Activated naive CD4-positive, alpha-beta T cell treated with anti-CD3 and anti-CD28 coated beads, Interleukin-2, amount 10 ng/mL, durations not matched to agents 7 days and 5 days (primary cell): ENCODE measurements at places on chromosomes 12 and 14.

DNA sequence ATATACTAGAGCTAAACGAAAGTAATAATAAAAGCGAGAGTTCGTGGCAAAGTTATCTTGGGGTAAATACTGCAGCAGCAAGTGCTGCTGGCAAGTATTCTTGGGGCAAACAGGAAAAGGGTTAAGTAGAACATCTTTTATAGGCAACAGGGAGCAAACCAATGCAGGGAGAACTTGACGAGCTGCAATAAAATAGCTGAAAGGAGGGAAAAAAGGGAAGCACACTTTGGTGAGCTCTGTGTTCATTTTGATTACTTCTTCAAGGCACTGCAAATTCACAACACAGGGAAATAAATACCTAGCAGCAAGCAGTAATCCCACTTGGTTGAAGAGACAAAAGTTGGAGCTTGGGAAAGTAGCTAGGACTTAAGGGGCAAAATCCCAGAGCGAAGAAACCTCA is 42.3 kb upstream of the TTC7B start:
- DNase-seq, result no peak

DNA sequence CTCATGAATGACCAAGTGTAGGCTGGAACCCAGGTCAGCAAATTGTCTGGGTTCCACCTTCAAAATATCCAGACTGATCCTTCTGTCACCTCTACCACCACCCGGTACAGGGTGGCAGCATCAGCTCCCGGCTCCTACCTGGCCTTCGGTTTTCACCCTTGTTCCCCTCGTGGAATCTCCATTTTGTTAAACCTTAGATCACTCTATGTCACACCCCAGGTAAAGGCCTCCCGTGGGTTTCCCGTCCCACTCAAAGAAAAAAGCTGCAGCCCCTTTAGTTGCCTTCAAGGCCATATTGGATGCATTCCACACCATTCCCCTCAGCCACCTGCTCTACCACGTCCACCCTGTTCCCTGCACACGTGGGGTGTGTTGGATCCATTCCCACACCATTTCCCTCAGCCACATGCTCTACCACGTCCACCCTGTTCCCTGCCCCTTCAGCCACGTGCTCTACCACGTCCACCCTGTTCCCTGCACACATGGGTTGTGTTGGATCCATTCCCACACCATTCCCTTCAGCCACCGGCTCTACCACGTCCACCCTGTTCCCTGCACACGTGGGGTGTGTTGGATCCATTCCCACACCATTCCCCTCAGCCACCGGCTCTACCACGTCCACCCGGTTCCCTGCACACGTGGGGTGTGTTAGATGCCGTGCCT is 23.8 kb downstream of the SLC6A13 start:
- DNase-seq, result no peak

DNA sequence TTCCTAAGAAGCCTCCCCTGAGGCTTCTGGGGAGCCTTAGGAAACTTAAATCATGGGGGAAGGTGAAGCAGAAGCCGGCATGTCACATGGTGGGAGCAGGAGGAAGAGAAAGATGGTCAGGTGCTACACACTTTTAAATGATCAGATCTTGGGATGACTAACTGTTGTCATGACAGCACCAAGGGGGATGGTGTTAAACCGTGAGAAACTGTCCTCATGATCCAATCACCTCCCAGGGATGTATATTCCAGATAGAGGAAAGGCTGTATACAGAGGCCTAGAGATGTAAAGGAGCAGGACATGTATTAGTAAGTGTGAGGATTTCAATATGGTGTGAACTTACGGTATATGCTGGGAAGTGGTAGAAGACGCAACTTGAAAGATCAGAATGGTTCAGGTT is 121.1 kb downstream of the CAND1 start:
- DNase-seq, result no peak

- peak; percentile 51 for DNase-seq
Observed at GRCh38 chr12:54394281-54394719, 9.8 kb upstream of the ZNF385A start.

DNA sequence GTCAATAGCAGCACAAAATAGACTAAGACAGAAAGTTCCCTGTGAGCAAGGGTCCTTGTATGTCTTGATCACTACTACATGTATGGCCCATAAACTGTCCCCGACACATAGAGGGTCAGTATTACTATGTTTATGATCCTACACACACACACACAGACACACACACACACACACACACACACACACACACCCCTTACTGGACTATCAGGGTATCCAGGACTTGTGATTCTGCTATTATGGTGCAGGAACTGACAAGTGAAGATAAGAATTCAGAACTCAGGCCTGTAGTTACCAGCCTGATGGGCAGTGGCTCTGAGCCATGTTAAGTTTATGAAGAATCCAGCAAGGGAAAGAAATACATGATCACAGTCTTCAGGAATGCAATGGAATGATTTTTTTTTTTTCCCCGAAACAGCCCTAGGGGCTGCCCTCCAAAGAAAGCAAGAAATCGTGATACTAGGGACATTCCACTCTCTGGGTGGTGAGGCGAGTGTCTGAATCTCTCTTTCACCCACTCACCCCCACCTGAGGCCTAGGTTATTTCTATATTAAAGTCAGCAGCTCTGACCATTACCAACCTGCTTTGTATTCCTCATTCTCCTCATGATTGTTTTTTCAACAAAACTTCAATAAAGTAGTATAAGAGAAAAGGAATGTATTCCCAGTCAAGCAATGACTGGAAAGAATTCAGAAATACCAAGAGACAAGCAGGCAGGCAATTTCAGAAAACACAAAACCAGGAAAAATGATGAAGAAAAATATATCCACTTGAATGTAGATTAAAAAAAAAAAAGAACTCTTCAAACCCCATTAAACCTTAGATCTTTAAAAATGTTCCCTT is 105.8 kb downstream of the AVPR1A start:
- no peak for DNase-seq

- DNase-seq, result no peak
Observed at GRCh38 chr12:127501916-127502315, 765.1 kb upstream of the TMEM132C start.

DNA sequence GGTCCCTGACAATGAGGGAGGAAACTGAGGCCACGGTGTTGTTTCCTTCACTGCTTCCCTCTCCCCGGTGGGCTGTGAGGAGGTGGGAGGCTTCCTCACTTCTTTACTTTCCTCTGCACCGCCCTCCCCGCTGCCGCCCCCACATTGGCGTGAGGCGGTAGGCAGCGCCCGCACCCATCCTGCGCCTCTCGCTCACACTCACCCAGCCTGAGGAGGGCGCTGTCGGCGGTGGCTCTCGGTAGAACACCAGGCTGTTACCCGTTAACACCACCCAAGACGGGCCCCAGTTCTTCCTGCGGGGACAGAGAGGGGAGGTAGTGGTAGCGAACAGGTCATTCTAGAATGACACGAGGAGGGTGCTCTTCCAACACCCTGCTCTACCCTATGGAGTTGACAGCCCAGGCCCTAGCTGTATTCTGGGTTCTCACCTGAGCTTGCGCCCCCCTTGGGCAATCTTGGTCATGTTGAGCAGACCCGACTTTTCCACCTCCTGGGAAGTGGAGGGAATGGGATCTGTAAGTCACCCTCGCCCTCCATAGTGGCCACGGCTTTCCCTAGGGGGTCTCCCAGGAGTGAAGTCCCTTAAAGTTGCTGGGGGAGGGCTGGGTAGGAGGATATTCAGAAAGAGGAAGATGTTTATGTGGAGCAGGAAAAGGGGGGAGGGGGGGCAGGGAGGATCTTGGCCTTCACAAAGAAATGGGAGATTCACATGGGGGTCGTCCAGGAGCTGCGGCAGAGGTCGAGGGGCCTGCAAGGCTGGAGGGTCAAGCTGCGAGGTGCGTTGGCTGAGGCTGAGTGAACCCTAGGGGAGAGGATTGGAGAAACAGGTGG is 3.3 kb downstream of the ARHGAP9 start:
- DNase-seq, result peak; percentile 89

- no peak for DNase-seq
Observed at GRCh38 chr14:41868396-41868795, 261.7 kb downstream of the LRFN5 start.

DNA sequence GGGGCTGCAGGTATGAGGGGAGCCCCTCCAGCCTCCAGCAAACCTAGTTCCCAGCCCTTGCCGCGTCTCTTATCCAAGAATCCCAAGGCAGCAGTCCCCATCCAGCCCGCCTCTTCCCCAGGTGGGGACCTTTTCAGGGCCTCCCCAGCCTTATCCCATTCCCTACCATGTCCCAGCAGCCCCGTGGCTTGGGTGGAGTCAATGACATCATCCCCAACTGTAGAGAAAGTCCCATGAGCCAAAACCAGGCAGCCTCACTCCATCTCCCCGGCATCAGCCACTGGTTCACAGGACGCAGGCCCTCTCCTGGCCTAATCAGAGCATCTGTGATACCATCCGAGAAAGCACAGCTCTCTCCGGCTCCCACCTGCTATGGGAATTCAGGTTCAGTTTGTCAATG is 131.0 kb downstream of the NCOR2 start:
- DNase-seq, result no peak

- no peak for DNase-seq
Observed at GRCh38 chr12:64175254-64175945, 46.7 kb downstream of the KICS2 start.

DNA sequence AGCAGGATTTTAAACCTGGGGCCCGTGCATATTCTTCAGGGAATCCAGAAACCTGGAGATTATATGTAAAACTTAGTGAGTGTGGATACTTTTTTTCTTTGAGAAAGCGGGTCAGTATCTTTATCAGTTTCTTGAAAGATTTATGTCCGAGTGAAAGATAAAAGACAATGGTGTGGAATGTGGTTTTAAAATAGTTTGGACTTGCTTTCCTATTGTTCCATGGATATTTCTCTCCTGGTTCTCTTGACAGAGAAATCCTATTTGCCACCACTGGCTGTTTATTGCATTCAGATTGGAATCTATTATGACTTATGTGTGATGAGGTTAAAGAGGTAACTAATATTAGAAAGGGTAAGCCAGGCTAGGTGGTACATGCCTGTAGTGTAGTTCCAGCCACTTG is 27.4 kb downstream of the KTN1 start:
- DNase-seq, result no peak

- no peak for DNase-seq
Observed at GRCh38 chr12:49030714-49031572, 12.4 kb upstream of the PRKAG1 start.
